Amniotic stem cell (primary cell): ENCODE measurements at places on chromosomes 13 and 19.

GRCh38 chr19:39795001-39795400 lies 16.3 kb downstream of the LEUTX start:
- no peak for DNase-seq

DNA sequence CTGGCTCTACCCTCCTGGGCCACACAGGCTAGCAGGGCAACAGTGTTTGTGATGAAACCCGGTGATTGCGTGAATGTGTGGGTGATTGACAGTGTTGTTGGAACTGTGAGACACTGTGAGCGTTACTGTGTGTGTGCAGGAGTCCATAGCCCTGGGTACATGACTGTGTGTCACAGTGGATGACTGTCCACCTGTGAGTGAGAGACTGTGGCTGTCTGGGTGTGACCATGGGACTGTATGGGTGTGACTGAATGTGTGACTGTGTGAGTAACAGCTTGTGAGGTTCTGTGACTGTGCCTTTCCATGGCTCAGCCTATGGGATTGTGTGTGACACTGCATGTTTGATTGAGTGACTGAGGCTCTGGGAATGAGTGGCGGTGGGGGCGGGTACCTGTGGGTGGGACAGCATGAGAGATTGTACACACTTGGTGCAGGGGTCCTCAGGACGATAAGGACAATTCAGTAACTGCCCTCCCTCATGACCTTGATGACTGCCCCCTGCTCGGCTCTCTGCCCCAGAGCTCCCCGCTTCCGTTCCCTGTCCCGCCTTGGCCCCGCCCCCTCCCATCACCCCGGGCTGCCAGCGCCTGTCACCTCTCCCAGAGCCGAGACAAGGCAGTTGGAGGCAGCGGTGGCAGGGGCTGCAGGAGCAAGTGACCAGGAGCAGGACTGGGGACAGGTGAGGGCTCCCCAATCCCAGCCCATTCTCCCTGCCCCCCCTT lies at the start of gene GIPR:
GIPR (plus strand) TSS at position 602 of the 722 bp plus-strand sequence. CDS start 1,300 bp downstream, outside the sequence.
- DNase-seq: no peak

DNA sequence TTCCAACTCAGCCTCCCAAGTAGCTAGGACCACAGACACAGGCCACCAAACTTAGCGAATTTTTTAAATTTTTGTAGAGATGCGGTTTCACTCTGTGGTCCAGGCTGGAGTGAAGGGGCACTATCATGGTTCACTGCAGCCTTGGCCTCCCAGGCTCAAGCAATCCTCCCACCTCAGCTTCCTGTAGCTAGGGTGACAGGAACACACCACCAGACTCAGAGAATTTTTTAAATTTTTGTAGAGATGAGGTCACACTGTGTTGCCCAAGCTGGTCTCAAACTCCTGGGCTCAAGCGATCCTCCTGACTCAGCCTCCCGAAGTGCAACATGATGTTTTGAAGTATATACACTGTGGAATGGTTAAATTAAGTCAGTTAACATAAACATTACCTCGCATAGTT lies 263.6 kb downstream of the OXGR1 start:
- DNase-seq: no peak

DNA sequence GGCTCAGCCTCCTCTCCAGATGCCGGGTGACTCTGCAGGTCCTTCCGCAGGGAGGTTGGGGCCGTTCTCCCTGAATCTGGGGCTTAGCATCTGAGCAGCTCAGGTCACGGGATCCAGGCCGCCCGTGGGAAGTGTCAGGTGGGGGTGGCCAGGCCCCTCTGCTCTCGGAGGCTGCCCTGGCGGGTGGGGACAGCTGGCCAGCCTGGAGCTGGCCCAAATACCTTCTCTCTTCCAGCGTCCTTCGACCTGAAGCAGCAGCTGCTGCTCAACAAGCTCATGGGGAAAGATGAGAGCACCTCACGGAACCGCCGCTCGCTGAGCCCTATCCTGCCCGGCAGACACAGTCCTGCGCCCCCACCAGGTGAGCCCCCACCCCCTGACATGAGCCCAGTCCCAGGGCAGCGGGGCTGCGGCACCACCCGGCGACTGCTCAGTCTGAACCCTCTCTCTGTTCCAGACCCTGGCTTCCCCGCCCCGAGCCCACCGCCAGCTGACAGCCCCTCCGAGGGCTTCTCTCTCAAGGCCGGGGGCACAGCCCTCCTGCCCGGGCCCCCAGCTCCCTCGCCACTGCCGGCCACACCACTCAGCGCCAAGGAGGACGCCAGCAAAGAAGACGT lies 19.1 kb downstream of the PEX11G start:
- DNase-seq: no peak

- no peak for DNase-seq
These were observed 68.9 kb downstream of the GADD45B start for GRCh38 chr19:2544576-2545415.

DNA sequence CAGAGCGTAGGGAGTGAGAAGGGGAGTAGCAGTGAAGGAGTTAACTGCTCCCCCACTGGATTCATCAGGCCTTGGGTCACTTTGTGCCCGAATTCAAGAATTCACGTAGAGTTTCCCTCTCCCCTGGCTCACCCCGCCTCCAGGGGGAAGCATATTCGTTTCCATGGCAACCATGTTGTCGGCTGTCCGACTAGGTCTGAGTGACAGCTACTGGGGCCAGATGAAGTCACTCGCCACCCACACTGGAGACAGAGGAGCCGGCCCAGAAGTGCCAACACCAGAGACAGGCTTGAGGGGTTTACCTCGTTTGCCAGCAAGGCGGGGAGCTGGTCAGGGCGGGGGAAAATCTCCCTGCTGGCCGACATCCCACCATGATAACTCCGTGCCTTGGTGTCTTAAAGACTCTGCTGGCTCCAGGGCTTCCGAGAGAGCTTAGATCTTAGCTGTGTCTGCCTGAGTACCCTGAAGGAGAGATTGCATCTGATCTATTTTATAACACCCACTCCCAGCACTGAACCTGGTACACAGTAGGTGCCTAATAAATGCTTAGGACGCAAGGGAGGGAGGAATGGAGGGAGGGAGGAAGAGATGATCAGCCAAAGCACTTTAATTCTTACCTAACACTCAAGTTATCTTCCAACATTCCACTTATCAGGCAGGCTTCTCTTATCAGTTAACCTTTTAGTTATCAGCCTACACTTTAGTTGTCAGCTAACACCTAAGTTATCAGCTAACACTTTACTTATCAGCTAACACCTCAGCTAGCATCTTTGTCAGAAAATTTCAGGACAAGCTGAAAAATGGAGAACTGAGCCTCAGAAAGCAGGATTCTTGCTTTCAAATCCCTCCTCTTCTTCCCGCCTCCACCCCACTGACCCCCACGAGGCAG lies 57.2 kb upstream of the ZNRF4 start:
- no peak for DNase-seq

- no peak for DNase-seq
These were observed 10.6 kb upstream of the ZNF358 start for GRCh38 chr19:7505288-7505681.

GRCh38 chr13:31441800-31442510 lies 242.2 kb downstream of the B3GLCT start:
- DNase-seq: no peak
